A549 (cell line): ENCODE measurements at places on chromosomes 1 and 21.

DNA sequence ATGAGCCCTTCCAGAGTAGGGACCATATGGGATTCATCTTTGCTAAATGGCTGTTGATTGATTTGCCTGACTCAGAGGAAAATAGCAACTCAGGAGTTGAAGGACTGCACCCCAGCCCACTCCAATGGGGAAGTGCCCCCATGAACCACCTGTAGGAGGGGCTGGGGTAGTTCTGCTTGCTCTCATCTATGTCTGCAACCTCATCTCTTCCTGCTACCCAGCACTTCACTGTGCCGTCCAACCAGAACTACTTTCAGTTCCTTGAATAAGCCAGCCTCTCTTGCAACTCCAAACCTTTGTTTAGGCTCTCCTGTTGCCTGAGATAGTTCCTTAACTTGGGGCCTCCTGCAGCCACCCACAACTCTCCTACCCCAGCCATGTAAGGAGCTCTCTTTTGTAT, 26.6 kb downstream of the BEND5 start:
- DNase-seq = no peak

- DNase-seq = no peak
Measured at GRCh38 chr1:14780271-14780670, 181.8 kb downstream of the KAZN start.

DNA sequence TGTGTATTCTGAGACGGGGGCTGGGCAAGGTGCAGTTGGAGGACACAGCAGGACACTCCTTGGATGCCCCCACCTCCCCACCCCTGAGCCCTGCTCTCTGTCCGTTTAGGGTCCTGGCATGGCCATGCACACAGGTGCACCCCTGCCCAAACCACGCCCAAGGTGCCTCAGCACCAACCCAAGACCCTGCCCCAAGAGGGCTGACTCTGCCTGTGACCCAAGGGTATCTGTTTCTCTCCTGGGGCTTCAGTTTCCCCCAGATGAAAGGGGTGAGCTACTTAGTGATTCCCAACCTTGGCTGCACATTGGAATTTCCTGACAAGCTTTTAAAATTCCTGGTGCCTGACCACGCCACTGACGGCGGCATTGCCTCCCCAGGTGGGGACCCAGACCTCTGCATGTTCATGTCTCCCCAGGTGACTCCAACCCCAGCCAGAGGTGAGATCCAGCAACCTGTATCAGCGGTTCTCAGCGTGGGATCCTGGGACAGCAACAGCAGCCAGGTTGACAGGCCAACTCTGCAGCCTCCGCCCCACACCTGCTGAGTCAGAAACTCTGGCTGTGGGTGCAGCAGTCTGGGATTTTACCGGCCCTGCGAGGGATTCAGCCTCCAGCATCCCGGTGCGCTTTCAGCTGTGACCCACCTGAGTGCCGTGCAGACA, 483.4 kb downstream of the NPHP4 start:
- no peak for DNase-seq

DNA sequence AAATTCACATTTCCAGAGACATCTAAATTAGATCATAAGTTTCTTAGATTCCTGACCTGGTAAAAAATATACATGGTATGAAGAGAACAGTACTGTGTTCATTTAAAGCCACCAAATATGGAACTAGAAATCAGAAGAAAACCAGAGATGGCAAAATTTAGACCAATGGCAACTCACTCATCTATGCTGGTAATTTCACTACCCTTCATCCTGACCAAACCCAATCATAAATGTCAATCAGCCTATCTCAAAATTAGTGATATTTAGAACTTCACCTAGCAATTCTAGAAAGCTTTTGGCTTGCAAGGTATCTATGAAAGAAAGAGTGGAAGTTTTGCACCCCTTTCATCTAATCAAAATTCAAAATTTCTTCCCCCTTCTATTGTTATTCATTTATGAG, 107.7 kb downstream of the NIBAN1 start:
- DNase-seq = no peak

- no peak for DNase-seq
Measured at GRCh38 chr21:43190544-43190943, 21.7 kb downstream of the CRYAA start.
